ENCODE measurements at places on chromosomes 13 and 19. TPM values are rescaled to one million over a fixed set of nuclear protein-coding genes. Genes with fewer than 3 reads are reported as not detected.

The IL4I1 gene
- total RNA-seq: 0.60 TPM

The NTF4 gene
- total RNA-seq: 2.9 TPM

The FBXO17 gene
- total RNA-seq: 41.9 TPM

The ZNF823 gene
- total RNA-seq: 13.9 TPM

The NLRP9 gene
- total RNA-seq: not detected

DNA sequence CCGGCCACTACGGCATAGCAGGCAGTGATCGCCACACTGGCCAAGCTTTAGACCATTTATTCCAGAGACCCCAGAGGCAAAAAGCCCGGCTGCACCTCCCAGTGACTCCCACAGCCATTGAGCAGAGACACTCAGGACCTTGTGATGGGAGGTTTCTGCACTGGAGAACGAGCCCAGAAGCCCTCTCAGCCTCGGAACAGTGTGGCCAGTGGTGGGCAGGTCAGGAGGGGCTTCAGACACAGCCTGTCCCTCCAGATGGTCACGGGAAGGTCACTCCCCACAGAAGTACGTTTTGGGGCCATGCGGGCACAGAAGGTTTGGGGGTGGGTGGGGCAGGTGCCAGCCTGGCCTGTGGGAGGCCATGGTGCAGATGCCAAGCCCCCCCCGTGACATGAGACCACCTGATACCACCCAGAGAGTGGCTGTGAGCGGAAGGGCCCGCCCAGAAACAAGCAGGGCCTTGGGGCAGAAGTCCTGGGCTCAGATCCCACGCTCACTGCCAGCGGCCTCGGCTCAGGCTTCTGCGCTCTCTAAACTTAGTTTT lies 599 bp upstream of the F10 start:
- H3K27ac ChIP-seq: peak overlapping the region; percentile 93
- no peaks in the 10 kb centered on the region for H3K27me3 ChIP-seq
- peaks cover 21% of the 10 kb centered on the region for H3K4me1 ChIP-seq

GRCh38 chr13:39370554-39370953 lies 232.4 kb downstream of the LHFPL6 start:
- no peak overlapping the region for H3K4me3 ChIP-seq
- no peaks in the 10 kb centered on the region for H3K27me3 ChIP-seq
- no peak overlapping the region for H3K27ac ChIP-seq
- no peaks in the 10 kb centered on the region for H3K36me3 ChIP-seq
- DNase-seq: peak; percentile 10

GRCh38 chr13:102392481-102393209 lies 9.2 kb downstream of the FGF14 start:
- no peak overlapping the region for H3K27ac ChIP-seq
- peaks cover 23% of the 10 kb centered on the region for H3K27me3 ChIP-seq
- H3K4me3 ChIP-seq: no peak overlapping the region
- no peaks in the 10 kb centered on the region for H3K4me1 ChIP-seq
- no peak for DNase-seq

DNA sequence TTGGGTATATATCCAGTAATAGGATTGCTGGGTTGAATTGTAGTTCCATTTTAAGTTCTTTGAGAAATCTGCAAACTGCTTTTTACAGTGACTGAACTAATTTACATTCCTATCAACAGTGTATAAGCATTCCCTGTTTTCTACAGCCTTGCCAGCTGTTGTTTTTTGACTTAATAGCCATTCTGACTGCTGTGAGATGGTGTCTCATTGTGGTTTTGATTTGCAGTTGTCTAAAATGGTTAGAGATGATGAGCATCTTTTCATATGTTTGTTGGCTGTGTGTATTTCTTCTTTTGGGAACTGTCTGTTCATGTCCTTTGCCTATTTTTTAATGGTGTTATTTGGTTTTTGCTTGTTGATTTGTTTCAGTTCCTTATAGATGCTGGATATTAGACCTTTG lies 4.0 kb upstream of the ZNF222 start:
- DNase-seq: no peak
- no peak overlapping the region for H3K4me3 ChIP-seq

DNA sequence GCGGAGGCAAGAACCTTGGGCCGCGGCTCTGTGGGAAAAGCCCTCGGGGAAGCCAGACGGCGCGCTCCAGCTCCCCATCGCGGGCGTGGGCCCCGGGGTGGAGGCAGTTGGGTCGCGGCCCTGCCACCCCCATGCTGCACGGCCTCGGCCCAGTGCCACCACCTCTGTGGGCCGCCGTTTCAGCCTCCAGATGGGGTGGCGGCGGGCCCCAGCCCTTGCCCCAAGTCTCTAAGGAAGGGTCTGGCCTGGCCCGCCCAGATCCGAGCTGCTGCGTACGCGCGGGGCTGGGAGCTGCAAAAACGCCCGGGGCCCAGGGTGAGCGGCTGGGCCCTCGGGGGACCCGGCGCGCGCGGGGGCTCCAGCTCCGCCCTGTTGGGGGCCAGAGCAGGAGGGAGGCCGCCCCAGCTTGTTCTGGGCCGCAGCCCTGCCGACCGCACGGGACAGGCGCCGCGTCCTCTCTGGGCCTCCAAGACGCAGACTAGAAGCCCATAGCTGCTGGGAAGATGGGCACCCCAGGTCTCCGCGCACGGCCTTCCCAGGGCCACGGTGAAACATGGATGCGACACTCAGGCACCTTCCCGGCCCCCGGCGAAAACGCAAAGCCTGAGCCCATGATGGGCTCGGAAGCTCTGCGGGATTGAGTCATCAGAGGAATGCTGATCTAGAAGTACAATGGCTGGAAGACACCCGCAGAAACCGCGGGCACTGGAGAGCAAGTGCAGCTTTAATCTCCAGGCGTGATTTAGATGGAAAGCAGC lies 110.1 kb downstream of the KCTD15 start:
- peaks cover 16% of the 10 kb centered on the region for H3K4me1 ChIP-seq
- no peak overlapping the region for H3K27ac ChIP-seq
- no peaks in the 10 kb centered on the region for H3K36me3 ChIP-seq
- H3K27me3 ChIP-seq: peaks cover 12% of the 10 kb centered on the region
- DNase-seq: peak; percentile 28

GRCh38 chr19:54480051-54480450 lies 7.0 kb upstream of the CDC42EP5 start:
- no peak overlapping the region for H3K4me3 ChIP-seq
- H3K27me3 ChIP-seq: no peaks in the 10 kb centered on the region
- no peak for DNase-seq

GRCh38 chr13:106562301-106562700 lies 5.6 kb downstream of the ARGLU1 start:
- peaks cover 39% of the 10 kb centered on the region for H3K4me1 ChIP-seq
- H3K4me3 ChIP-seq: no peak overlapping the region
- no peak overlapping the region for H3K27ac ChIP-seq

DNA sequence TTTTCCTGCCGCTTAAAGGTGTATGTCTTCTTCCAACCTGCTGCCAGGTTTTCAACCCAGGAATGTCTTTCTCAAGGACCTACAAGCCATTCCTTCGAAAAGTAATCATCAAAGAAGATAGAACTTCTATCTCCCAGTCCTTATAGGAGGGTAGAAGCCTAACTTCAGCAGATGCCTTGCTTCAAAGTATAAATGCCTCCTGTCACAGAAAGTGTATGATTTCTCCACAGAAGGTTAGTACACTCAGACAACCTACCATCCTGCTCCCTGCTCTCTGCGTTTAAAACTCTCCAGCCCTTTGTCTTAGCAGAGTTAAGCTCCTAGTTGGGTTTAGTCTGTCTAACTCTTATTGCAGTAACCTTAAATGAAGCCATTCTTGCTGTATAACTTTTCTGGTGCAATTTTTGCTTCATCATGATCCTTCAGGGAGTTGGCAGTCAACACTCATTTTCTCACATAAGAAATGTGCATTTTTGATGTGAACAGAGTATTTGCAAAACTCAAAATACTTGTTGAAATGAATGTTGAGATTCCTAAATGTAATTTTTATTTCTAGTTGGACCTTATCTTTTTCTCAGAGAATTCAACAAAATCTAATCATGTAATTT lies 737.5 kb downstream of the LIG4 start:
- no peaks in the 10 kb centered on the region for H3K4me1 ChIP-seq
- DNase-seq: no peak
- no peaks in the 10 kb centered on the region for H3K27me3 ChIP-seq
- no peaks in the 10 kb centered on the region for H3K36me3 ChIP-seq
- H3K27ac ChIP-seq: no peak overlapping the region

DNA sequence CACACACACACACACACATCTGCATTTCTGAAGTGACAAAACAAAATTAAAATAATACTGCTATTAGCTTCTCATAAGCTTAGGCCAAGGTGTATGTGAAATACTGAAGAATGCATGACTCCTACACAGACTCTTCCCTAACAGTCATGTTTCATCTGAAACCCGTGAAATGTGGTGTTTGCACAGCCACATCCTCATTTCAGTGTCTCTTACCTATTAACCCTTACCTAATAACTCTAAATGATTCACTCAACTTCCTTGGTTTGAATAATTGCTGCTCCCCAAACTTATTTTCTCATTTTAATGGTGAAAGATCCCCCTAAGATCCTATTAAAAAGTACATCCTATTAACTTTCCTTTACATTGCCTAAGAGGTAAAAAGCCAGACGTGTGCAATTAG lies 117.6 kb downstream of the MIPEP start:
- H3K27me3 ChIP-seq: no peaks in the 10 kb centered on the region
- no peak for DNase-seq
- H3K36me3 ChIP-seq: no peaks in the 10 kb centered on the region
- peak overlapping the region; percentile 58 for H3K27ac ChIP-seq

- peaks cover 9% of the 10 kb centered on the region for H3K4me1 ChIP-seq
- no peak overlapping the region for H3K4me3 ChIP-seq
- peak; percentile 67 for DNase-seq
- no peaks in the 10 kb centered on the region for H3K27me3 ChIP-seq
- H3K27ac ChIP-seq: peak overlapping the region; percentile 70
- no peaks in the 10 kb centered on the region for H3K36me3 ChIP-seq
Measured at GRCh38 chr13:112905990-112906641, 62.9 kb upstream of the MCF2L start.

GRCh38 chr13:48536621-48537250 lies 3.9 kb upstream of the RCBTB2 start:
- H3K4me3 ChIP-seq: no peak overlapping the region
- DNase-seq: no peak
- no peaks in the 10 kb centered on the region for H3K36me3 ChIP-seq

DNA sequence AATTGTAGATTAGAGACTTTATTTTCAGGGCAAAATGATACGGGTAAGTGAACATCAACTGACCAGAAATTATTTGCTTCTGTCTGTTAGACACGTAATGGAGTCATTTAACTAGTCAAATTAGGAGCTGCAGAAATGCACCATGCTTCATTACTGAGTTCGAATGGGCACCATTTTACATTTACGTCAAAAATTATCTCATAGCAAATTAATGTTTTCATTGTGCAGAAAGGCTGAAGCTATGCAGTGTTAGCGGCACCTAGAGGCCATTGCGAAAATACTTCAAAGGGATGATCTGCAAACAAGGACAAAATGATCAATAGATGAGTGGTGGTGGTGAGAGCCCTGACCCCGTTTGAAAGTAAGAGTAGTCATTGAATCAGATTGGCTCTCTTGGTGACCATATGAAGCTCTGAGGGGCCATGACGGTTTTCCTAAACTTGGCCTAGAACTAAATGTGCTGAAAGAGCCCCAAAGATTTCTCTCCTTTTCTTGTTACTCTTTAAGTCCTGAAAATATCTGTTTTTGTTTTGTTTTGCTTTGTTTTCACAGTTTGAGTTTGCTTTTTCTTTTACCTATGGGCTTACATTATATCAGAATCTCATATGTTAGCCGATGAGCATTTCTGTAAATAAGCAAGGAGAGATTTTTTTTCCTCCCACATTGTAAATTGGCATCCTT lies 277.9 kb downstream of the ZNF536 start:
- H3K27me3 ChIP-seq: peaks cover 40% of the 10 kb centered on the region
- no peak overlapping the region for H3K27ac ChIP-seq
- H3K36me3 ChIP-seq: no peaks in the 10 kb centered on the region
- H3K4me3 ChIP-seq: no peak overlapping the region

- H3K4me3 ChIP-seq: no peak overlapping the region
- H3K27ac ChIP-seq: no peak overlapping the region
- H3K4me1 ChIP-seq: peaks cover 4% of the 10 kb centered on the region
- peak; percentile 4 for DNase-seq
- H3K27me3 ChIP-seq: peaks cover 3% of the 10 kb centered on the region
- no peaks in the 10 kb centered on the region for H3K36me3 ChIP-seq
Measured at GRCh38 chr19:18802354-18802753, 11.2 kb upstream of the COMP start.

DNA sequence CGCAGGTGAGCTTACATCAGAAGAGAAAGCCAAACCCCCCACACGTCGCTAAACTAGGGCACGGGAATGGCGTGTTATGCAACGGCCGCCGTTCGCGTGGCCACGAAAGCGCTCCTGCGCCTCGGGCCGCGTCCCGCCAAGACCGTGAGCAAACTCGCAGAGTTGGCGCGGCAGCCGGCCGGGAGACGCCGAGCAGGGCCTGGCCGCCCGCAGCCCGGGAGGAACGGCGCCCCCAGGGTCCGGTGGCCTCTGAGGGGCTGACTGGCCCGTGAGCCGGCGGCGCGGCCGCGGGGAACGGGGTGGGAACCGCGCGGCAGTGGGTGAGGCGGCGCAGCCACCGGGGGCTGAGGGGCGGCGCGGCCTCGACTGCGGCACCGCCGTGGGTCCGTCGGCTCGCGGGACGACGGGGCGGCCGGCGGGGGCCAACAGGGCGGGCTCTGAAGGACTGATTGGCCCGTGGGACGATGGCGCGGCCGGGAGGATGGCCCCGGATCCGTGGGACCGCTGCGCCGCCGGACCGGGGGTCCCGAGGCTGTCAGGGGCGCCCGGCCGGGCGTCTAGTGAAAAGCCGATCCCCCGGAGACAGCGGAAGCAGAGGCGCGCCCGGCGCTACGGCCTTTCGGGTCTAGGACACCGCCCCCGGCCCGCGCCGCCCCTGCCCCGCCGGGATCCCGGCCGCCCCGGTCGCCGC lies 903 bp downstream of the LATS2 start:
- H3K4me3 ChIP-seq: peak overlapping the region; percentile 95
- H3K4me1 ChIP-seq: peaks cover 20% of the 10 kb centered on the region
- DNase-seq: peak; percentile 72
- H3K36me3 ChIP-seq: no peaks in the 10 kb centered on the region
- no peaks in the 10 kb centered on the region for H3K27me3 ChIP-seq

DNA sequence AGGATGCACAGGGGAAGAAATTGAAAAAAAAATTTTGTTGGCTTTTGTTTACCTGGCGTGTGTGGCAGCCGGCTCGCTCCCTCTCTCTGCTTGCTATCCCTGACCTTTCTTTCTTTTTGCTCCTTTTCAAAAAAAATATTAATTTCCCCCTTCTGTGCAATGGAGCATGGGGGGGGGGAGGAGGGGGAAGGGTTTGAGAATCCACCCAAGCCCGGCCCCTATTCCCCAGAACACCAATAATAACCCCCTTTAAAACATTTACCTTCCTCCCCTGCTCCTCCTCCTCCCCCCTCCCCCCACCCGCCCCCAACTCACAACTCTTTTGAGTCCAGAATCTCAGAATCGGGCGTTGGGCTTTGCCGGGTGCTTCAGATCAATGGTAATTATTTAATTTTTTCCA lies 28.4 kb downstream of the NFIX start:
- no peak for DNase-seq
- H3K27me3 ChIP-seq: peaks cover 92% of the 10 kb centered on the region
- H3K36me3 ChIP-seq: no peaks in the 10 kb centered on the region
- H3K4me3 ChIP-seq: peak overlapping the region; percentile 8
- peak overlapping the region; percentile 89 for H3K27ac ChIP-seq
